ENCODE measurements at places on chromosomes 12 and 14. TPM values are rescaled to one million over a fixed set of nuclear protein-coding genes. Genes with fewer than 3 reads are reported as not detected.
A peak's percentile ranks its signal among the peaks of the same experiment; 100 is the strongest.

Gene ACOT6
- total RNA-seq, result not detected

Gene TROAP
- 6.9 TPM for total RNA-seq

Gene NAV3
- 34.6 TPM for total RNA-seq

Gene PPP2R5C
- total RNA-seq, result 67.5 TPM

DNA sequence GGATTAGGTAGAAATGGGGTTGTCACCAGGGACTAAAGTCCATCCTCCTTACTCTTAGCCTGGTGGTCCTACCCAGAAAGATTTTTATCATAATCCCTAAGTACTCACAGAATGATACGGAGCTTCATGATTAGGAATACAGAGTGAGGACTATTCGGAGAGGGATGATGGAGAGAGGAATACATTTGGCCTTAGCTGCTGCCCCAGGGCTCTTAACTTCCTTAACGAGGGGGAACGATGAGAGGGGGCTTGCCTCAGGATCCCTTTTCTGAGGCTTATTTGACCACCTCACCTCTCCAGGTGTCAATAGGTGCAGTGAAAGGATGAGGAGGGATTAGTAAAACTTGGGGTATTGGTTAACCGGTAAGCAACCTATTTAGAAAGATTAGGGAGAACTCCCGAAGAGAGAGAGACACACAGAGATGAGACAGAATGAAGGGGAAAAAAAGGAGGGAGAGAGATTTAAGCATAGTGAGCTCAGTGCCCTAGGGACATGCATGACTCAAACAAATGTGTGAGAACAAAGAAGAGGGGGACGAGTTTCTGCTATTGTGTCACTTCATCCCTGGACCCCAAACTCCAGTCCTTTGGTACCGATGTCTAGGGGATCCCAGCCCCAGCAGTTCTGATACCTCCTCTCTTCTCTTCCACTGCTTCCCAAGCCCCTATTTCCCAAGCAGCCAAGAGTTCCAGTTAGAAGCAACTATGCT is 1.1 kb downstream of the NFE2 start:
- H3K27ac ChIP-seq, result no peak overlapping the region
- DNase-seq, result no peak
- H3K27me3 ChIP-seq, result peaks cover 42% of the 10 kb centered on the region

Gene SLCO1B1
- total RNA-seq, result 0.04 TPM

Gene KRT77
- not detected for total RNA-seq

DNA sequence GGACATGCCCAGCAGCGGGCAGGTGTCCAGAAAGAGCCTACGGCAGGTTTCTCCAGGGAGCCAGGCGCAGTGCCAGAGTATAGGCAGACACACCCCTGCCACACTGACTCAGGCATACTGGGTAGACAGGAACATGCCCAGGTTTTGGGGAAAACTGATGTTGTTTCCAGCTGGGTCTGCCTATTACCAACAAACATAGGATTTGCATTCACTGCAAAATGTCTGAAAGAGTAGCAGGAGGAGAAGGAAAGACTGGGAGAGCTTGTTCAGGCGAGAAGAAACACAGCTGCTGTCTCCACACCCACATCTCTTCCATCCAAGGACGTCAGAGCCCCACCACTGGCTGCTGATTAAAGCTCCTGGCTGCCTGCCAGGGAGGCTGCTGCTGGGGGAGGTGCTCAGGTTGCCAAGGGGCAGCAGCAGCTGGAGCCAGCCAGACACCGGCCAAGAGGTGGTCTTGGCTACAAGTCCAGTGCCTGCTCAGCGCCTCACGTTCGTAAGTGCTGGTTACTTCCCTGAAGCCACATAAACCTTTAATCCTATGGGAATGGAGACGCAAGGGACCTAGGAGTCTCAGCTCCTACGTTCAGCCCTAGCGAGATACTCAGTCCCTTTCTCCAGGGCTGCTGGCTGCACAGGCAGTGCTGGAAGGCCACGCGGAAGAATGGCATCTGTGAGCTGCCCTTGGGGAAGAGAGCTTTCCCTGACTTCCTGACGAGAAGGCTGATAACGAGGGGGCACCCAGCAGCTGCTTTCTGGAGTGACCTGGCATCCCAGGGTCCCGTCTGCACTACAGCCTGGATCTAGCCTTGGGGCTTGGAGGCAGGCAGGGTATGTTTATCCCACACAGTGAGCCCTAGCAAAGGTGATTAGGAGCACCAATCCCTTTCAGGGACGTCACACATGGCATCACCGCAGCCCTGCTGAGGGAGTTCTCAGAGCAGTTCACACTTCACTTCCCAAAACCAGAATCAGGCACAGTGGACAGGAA is 58.1 kb downstream of the PLEKHG3 start:
- peaks cover 23% of the 10 kb centered on the region for H3K36me3 ChIP-seq
- H3K4me3 ChIP-seq, result no peak overlapping the region
- H3K4me1 ChIP-seq, result peaks cover 73% of the 10 kb centered on the region
- peak; percentile 95 for DNase-seq

DNA sequence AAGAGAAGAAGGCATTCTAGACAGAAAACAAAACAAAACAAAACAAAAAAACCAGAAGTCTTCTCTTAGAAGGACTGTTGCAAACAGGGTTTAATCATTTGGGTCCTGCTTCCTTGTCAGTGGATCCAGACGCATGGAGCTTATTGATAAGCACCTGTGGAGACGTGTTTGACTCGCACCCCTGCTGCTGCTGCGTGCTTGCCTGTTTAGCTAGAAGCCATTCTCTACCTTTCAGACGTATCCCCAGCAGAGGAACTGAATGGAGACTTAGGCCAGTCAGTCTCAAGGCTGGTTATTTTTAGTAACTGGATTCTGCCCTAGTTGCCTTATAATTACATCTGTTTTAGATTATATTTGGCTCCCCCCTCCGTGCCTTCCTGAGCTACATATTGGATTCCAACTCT is 186.1 kb upstream of the EEA1 start:
- no peak overlapping the region for H3K4me3 ChIP-seq
- peaks cover 22% of the 10 kb centered on the region for H3K4me1 ChIP-seq
- H3K27me3 ChIP-seq, result no peaks in the 10 kb centered on the region
- H3K27ac ChIP-seq, result peak overlapping the region; percentile 69

- DNase-seq, result no peak
- H3K27me3 ChIP-seq, result no peaks in the 10 kb centered on the region
- H3K4me3 ChIP-seq, result no peak overlapping the region
- H3K4me1 ChIP-seq, result no peaks in the 10 kb centered on the region
These were observed 24.7 kb upstream of the CSRNP2 start for GRCh38 chr12:51108136-51108535.
